ENCODE measurements at places on chromosomes 13 and 19.

DNA sequence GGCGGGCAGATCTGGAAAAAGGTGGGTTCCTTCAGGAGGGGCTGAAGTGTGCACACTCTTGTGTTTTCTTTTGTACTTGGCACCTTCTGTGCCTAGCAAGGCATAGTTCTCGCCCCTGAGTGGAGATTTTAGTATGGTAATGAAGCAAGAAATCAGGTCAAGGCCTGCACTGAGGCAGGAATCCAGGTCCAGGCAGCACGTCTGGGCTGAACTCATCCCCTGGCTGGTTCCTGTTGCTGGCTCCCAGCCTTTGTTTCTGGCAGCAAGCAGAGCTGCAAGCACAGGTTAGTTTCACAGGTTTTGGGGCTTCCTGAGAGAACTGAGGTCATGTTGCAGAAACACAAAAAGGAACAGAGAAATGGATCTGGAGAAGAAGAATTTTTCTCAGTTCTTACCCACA, 21.2 kb downstream of the SIGLEC7 start:
- DNase-seq, result no peak

- DNase-seq, result no peak
Observed at GRCh38 chr13:73985783-73986182, 148.4 kb downstream of the KLF12 start.

GRCh38 chr13:44730851-44731250, 154.7 kb upstream of the TSC22D1 start:
- no peak for DNase-seq

- DNase-seq, result no peak
Observed at GRCh38 chr19:47644743-47645482, 36.0 kb downstream of the BICRA start.

DNA sequence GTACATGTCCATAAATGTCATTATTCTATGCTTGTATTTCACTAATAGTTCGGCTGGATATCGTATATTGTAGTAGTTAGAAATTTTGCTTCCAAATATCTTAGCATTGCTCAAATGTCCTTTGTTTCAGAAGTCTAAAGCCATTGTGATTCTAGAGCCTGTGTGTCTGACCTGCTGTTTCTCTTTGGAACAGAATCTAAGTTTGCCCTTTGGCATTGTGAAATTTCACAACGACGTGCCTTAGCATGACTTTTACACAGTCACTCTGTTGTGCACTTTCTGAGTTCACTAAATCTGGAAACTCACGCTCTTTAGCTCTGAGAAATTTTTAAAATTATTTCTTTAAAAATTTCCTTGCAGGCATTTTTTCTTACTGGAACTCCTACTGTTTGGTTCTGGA, 152.2 kb downstream of the TBC1D4 start:
- no peak for DNase-seq

DNA sequence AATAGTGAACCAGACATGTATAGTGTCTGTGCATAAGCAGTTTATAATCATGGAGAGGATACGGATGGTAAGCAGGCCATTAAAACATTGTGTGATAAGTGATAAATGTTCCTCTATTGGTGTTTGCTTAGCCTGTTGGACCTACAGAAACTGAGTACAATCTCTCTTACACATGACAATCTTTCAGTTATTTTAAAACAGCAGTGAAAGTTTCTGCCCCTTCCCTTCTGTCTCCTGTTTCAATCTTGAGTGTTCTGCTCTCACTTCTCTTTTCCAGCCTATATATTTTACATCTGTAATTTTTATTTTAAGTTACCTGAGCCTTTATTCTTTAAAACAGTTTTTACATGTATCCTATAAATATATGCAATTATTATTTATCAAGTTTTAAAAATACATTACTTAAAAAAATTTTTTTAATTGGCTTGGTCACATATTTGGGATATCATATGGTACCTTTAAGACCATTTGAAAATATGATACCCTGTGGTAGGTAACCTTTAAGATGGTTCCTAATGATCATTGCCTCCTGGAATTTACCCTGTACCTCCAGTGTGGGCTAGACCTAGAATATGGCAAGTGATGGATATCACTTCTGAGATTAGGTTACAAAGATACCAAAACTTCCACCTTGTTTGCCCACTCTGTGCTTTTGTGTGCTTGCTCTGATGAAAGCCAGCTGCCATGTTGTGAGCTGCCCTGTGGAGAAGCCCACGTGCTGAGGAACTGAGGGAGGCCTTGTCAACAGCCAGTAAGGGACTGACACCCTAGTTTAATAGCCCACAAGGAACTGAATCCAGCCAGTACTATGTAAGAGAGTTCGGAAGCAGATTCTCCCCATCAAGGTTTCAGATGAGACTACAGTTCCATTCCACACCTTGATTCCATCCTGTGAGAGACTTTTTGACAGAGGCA, 99.3 kb downstream of the DHRS12 start:
- no peak for DNase-seq

GRCh38 chr13:33231339-33231738, 54.2 kb downstream of the STARD13 start:
- no peak for DNase-seq
